Right lung (tissue), 10 donors: ENCODE measurements at places on chromosomes 12 and 14.

DNA sequence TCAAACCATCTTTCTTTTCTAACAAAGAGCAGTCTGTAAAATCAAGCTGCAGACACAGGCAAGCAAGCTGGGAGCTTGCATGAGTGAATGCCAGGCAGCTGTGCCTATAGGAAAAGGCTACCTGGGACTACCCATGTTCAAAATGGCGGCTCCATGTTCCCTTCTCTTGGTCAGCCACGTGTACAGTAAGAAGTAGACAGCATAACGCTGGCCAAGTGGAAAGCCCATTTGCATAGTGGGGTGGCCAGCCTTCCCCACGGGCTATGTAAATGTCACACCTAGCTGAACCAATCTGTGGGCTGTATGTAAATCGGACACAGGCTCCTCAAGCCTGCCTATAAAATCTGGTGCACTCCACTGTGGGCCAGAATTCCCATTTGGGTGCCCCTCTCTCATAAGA is 117.1 kb downstream of the SYT10 start:
- DNase-seq: no peak

GRCh38 chr14:53401646-53402045 is 248.5 kb upstream of the DDHD1 start:
- DNase-seq: no peak

DNA sequence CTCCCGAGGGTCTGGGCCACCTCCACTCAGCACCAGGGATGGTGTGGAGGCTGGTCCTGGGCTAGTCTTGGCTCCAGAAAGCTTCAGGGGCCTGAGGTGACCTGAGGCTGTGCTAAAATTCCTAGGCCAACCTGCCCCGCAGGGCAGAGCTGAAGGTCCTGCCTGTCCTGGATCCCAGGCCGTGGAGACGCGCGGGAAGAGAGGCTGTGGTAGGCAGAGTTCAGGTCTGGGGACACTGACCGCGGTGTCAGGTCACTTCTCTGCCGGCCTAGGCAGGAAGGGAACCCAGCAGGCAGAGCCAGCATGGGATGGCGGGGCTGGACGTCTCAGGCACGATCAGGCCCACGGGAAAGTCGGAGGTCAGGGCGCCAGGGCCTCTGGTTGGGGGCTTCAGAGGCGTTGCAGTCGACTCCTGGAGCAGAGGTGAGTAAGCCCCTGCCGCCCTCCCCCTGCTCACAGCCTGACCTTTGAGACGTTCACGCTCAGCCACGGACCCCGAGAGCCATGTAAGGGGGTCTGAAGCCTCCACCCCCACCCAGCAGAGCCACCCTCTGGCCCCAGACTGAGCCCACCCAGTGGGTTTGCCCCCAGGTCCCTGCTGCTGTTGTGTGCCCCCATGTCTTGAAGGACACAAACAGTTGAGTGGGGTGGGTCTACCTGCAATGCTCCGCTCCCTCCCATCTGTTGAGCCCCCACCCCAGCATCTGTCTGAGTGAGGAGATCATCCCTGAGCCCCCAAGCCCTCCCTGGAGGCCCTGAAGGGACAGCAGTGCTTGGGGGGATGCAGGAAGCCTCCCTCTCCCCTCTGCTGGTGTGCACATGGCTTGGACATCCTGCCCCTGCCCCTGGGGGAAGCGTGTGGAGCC is 142.7 kb downstream of the KIF26A start:
- no peak for DNase-seq

- no peak for DNase-seq
Observed at GRCh38 chr14:67645414-67645813, 25.7 kb downstream of the ARG2 start.

DNA sequence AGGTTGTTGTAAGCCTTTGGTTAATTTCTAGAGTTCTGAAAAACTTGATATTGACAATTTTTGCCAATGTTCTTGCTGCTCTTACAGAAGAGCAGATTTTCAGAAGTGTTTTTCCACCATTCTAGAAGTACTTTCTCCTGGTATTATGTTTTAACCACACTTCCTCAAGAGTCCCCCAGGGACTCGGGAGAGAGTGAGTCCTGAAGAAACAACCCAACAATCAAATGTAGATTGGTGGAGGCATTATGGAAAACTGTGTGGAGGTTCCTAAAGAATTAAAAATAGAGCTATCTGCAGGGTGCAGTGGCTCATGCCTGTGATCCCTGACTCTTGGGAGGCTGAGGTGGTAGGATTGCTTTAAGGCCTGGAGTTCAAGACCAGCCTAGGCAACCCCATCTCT is 26.7 kb downstream of the OR10P1 start:
- DNase-seq: no peak

- no peak for DNase-seq
Observed at GRCh38 chr12:67710582-67710981, 62.0 kb downstream of the DYRK2 start.

DNA sequence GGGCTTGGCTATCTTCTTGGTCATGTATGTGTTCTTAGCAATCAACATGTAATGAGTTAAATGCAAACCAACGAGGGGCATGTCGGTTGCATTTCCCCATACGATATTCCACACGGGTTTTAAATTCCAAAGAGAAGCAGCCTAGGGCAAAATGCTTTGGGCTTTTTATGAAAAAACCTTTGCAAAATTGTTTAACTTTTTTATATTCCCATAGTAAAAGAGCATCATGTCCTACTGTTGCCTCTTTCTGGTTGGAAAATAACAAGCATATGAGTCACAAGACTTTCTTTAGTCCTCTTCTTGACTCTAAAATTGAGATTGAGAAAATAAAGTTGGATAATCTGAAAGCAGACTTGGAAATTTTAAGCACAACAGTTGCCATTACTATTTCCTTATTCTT is 3.8 kb upstream of the DIO2 start:
- no peak for DNase-seq

GRCh38 chr14:66174453-66174891 is 311.7 kb upstream of the CCDC196 start:
- DNase-seq: peak; percentile 31

- no peak for DNase-seq
Observed at GRCh38 chr12:57187222-57188089, 29.1 kb upstream of the NXPH4 start.

- DNase-seq: no peak
Observed at GRCh38 chr14:85291731-85292130, 238.2 kb upstream of the FLRT2 start.

DNA sequence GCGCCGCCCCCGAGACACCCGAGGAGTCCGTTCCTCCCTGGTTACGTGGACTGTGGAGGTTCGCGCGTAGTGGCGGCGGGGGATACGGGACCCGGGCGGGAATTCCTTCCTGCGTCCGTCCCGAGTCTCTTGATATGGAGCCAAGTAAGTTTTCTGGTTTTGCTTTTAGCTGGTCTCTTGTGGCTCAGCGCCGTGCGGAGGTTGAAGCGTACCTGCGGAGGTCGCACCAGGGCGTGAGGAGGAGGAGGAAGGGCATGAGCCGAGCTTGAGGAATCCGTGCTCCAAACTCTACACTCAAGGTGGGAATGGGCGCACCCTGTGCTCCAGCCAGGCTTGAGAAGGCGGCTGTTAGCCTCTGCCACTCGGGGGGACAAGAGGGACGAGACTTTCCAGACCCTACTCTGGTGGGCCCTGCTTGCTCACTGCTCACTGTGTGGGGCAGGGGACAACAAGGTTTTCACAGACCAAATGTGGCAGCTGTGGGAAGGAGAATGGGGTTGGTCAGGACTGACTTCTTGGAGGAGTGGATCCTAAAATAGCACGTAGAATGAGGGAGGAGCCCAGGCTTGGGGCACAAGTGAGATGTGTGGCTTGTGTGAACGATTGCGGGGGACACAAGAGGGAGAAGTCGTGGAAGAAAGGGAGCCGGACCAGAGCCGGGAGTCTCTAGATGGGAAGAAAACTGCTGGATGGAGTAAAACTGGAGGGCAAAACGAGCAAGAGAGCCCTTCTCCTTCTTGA is 577 bp downstream of the ATG101 start:
- DNase-seq: no peak

DNA sequence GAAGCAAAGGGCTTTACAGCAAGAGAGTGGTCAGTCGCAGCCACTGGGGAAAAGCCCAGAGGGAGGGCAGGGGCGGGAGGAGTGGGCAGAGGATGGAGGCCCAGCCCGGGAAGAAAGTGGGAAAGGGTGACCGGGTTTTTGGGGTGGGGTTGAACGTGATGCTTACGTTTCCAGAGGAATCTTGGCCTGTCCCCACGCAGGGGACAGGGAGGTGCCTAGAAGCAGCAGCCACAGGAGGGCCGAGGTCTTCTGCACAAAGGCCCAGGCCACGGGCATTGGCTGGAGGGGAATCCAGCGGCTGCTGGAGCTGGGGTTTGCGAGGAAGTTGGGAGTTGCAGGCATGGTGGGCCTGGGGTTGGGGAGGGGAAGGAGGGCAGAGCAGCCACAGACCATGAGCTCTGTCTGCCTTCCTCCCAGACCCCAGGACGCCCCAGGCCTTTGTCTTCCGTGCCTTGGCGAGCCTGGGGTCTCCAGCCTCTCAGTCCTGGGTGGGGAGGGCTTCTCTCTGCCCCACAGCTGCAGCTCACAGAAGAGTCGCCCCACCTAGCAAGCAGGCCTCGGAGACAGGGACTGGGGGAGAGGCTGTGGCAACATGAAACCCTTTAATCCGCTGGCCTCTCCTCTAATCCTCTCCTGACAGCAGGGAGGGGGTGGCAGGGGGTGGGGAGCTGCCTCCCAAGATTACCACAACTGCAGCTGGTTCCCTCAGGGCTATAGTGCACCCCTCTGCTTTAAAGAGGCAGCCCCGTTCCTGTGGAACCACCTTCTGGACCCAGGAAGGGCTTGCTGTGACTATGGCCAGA is at the start of gene CACNA2D4:
Gene CACNA2D4 (minus strand): TSS at position 572 of the 803 bp plus-strand sequence. CDS start 179 bp downstream, at position 393.
- no peak for DNase-seq

GRCh38 chr12:1576410-1577241 is 17.8 kb downstream of the FBXL14 start:
- DNase-seq: peak; percentile 87

- DNase-seq: no peak
Observed at GRCh38 chr14:65472189-65472588, 59.7 kb downstream of the FUT8 start.

- DNase-seq: no peak
Observed at GRCh38 chr14:29580763-29581162, 346.9 kb downstream of the PRKD1 start.

DNA sequence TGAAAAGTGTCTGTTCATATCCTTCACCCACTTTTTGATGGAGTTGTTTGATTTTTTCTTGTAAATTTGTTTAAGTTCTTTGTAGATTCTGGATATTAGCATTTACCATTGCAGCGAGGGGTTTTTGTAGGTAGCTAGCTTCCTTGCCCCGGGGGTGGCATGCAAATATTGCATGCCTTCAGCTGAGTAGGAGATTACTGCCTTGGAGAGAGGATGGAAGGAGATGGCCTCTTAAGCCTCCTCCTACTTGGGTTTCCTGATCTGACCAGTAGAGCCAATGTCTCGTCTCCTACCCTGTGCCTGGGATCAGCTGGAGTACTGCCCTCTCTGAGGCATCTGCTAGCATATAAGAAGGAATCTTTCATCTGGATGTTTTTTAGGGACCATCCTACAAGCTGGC is 134.4 kb upstream of the CCND2 start:
- DNase-seq: no peak

- no peak for DNase-seq
Observed at GRCh38 chr12:71599210-71599609, 64.4 kb downstream of the ZFC3H1 start.

DNA sequence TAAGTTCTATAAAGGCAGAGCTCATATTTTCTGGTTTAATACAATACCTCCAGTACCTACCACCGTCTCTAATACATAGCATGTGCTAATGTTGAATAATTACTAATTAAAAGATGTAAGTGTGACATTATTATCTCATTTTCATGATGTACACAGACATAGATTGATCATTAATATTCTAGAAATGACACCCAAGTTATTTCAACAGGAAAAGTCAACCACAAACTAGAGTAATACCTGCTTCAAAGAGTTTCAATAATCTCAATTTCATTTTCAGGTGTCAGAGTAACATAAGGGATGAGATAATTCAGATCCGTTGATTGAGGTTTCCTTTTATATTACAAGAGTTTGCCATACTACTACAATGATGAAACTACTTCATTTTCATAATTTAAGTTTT is 388.9 kb downstream of the SOX5 start:
- no peak for DNase-seq

DNA sequence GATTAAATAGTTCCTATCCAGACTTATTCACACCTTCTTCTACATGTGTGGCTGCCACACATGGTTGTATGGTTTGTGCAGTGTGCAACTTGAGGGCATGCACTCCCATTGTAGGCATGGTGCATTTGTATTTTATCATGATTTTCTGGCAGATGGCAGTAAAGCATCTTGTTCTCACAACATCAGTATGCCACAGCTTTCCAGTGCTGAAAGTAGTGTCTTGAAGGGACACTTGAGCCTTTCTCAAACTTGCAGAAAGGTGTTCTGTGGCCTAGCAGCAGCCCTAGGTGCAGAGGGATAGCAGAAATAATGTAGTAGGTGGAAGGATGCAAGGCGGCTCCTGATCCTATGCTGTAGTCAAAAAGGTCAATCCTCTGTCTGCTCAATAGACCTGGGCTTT is 72.9 kb downstream of the LMNTD1 start:
- DNase-seq: no peak

- DNase-seq: peak; percentile 99
Observed at GRCh38 chr14:21437063-21437901, 18.6 kb downstream of the CHD8 start.

DNA sequence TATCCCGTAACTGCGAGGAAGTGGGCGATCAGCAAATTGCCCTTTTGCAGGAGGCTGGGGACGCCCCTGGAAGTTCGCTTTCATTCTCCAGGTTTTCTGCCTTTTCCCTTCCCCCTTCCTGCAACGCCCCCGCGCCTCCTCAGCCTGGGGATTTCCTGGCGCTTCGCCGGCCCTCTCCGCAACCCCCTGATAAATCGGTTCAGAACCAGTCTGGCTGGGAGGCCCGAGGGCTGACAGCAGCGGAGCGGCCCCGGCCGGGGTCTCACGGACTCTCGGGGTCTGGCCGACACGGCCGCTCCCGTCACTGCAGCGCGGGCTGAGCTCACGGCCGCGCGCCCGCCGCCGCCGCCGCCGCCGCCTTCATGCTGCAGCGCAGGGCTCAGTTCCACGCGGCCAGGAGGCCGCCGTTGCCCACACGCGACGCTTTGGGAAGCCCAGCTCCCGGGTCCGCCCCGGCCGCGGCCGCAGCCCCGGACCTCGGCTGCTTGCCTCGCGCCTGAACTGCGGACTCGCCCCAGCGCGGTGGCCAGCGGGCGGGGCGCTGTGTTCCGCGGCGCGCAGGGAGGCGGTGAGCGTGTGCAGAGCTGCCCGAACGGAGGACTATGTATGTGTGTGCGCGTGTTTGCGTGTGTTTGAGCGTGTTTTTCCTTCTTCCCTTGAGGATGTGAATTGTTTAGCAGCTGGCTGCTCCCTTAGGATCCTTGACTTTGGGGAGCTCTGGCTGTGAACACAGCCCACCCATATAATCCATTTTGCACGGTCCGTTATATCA is at the start of gene LRFN5:
Gene LRFN5 (plus strand): TSS at position 345 of the 772 bp plus-strand sequence.
- DNase-seq: peak; percentile 79

GRCh38 chr12:77577791-77578190 is 252.9 kb upstream of the NAV3 start:
- DNase-seq: no peak
